ENCODE measurements at places on chromosomes 13 and 19. TPM values are rescaled to one million over a fixed set of nuclear protein-coding genes. Genes with fewer than 3 reads are reported as not detected.
A peak's percentile ranks its signal among the peaks of the same experiment; 100 is the strongest.

Gene IFI30
- total RNA-seq, result 69.6 TPM

Gene FLT3LG
- total RNA-seq, result 8.0 TPM

Gene COX6B1
- 619 TPM for total RNA-seq

Gene F10
- total RNA-seq, result not detected

Gene CRLF1
- total RNA-seq, result 2.8 TPM

Gene FUT2
- total RNA-seq, result not detected

DNA sequence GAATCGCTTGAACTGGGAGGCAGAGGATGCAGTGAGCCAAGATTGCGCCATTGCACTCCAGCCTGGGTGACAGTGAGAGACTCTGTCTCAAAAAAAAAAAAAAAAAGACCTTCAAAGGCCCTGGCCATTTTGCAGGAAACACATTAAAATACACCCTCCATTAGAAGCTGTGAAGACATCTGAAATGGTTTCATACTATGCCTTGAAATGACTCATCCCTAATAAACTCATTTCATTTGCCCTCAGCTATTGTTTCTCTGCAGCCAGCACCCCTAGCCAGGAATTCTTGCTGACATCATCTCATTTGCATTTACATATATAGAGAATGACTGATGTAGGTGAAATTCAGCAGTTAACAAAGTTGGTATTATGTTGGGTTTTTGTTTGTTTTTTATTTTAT is 8.7 kb downstream of the EML2 start:
- peak; percentile 91 for DNase-seq

- DNase-seq, result peak; percentile 44
Measured at GRCh38 chr19:42461700-42462324, 19.1 kb upstream of the CXCL17 start.

- peak; percentile 84 for DNase-seq
Measured at GRCh38 chr19:1248139-1248785, at the start of gene MIDN. TSS of gene MIDN (plus strand) at chr19:1248583. CDS start at chr19:1250297, 1,714 bp downstream.

DNA sequence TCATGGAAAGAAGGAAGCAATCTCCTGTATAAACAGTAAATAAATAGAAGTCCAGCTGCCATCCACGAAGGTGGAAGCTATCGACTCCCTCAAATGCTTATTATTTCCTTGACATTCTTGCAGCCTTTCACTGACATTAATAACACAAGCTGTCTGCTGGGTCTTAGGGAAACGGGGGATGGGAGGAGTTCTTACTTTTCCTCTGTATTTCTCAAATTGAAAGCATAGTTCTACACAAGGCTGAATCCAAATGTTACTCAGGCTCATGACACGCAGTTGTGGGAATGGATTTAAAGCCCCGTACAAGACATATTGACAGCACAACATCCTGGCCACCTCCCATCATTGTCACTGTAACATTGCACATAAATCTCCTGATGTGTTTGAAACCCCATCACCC is 4.0 kb downstream of the SERPINE3 start:
- no peak for DNase-seq

DNA sequence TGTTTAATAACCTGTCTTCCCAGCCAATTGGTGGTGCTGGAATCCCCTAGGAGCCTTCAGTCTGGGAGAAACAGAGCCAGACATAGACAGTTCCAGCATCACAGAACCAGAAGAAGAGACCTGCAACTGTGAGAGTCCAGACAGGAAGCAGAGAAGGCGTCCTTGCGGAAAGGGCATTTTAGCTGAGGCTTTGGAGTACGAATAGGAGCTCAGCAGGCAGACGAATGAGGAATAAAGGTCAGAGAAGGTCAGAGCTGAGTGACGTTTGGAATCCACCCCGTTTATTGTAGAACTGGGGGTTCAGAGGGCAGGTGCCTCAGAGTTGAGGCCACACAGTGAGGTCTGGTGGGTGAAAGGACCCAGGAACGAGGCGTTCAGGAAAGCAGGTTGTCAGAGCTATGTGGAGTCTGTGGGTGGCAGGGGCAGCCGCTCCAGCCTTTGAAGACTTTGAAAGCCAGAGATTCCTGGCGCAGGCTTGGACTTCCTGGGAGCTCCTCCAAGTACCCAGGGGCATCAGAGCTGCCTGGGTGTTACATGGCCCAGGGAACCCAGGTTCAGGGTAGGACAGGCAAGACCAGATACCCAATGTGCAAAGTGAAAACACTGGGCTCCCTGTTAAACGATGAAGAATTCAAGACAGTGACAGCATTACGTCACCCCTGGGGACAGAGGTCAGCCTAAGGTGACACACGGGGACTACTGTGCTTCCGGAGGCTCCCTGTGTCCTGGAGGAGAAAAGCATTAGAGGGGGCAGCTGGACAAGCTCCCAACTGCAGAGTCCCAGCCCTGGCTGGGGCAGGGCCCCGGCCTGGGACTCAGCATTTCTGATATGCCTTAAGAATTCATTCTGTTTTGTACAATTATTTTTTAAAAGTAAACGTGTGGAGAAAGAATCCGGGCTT is 5.5 kb downstream of the ARRDC2 start:
- DNase-seq, result no peak

- DNase-seq, result no peak
Measured at GRCh38 chr13:78129823-78130222, 211.2 kb upstream of the EDNRB start.

DNA sequence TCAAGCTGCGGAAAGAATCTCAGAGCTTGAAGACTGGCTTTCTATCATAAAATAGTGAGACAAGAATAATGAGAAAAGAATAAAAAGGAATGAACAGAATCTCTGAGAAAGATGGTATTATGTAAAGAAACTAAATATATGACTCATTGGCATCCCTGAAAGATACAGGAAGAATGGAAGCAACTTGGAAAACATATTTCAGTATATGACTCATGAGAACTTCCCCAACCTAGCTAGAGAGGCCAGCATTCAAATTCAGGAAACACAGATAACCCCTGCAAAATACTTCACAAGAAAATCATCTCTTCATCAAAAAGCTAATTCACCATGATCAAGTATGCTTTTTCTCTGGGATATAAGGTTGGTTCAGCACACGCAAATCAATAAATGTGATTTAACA is 2318.0 kb downstream of the PCDH9 start:
- peak; percentile 45 for DNase-seq

GRCh38 chr19:40945645-40946044 is 45.4 kb upstream of the CYP2B6 start:
- no peak for DNase-seq

DNA sequence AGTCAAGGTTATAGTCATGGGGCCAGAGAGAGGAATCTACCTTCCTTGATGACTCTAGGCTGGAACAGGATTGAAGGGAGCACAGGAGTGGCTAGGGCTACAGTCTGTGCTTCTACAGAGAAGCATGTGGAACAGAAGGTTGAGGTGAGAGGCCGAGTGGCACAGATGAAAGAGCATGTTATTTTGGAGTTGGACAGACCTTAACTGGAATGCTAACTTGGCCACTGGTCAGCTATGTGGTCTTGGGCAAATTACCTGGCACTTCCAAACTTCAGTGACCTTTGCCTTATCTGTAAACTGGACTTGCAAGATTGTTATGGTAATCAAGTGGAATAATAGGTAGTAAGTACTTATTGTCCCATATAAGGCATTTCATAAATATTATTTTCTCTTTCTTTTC is 252.7 kb downstream of the KCNRG start:
- no peak for DNase-seq

Measured in RPMI7951 (cell line).